Testis (tissue), 5 donors: ENCODE measurements at places on chromosomes 11 and 22.

GRCh38 chr11:126810776-126811175 is 189.8 kb downstream of the KIRREL3 start:
- no peak for DNase-seq

GRCh38 chr11:65310736-65311135 is 3.9 kb upstream of the CDC42EP2 start:
- no peak for DNase-seq

- no peak for DNase-seq
Measured at GRCh38 chr11:10973416-10973815, 115.6 kb upstream of the ZBED5 start.

DNA sequence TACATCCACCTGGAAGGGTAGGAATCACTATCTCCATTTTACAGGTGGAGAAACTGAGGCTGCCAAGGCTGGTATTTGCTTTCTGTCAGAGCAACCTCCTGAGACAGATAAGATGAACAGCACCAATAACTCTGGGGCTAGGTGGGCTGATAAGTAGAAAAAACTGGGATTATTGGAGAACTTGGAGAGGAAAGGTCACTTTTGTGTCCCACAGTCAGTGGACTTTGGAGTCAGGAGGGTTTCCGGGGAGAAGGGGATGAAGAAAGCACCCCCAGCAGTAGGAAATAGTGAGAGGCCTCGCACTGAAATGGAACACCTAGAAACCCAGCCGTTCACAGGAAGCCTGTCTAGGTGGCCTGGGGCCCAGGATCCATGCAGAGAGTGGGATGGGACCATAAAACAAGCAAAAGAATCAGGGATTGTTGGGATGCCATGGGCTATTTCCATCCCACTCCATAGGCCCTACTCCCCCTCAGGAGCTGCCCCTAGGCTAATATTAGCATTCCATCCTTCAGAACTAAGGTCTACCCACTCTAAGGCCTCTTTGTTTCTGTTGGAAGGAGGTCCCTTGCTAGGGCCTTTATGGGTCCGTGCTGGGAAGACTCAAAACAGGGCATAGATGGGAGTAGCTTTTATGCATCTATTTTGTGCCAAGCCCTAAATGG is 31.0 kb upstream of the FCHSD2 start:
- no peak for DNase-seq

DNA sequence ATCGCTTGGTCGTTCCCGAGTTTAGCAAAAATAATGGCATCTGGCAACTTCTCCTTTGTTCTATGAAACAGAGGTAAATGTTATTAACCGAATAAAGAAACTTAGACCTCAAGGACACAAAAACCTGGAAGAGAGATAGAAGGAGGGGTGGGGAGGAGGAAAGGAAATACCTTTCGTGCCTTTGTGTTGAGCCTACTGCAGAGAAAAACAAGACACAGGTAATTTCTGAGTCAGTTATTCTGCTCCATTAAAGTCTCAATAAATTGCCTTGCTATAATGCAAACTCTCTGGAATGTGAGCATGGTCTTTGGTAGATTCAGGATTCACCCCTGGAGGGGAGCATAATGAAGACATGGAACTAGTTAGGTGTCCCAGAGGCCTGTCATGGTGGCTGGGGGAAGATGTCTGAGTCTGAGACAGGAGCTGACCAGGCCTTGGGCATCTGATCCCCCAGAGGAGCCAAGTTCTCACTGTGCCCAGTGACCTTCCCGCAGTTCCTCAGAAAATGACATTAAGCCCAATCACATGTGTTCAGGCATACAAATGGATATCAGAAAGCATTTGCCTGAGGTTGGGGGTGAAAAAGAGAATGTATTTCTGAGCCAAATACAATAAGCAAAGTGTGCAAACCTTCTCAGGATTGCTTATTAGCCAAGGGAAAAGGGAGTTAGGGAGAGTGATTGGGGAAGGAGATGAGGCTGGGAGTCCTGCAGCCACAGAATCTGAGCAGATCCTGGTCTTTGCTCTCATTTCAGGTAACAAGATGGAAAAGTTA is 72.6 kb upstream of the CADM1 start:
- no peak for DNase-seq

- no peak for DNase-seq
Measured at GRCh38 chr11:86483940-86484794, 109.5 kb downstream of the CCDC81 start.

DNA sequence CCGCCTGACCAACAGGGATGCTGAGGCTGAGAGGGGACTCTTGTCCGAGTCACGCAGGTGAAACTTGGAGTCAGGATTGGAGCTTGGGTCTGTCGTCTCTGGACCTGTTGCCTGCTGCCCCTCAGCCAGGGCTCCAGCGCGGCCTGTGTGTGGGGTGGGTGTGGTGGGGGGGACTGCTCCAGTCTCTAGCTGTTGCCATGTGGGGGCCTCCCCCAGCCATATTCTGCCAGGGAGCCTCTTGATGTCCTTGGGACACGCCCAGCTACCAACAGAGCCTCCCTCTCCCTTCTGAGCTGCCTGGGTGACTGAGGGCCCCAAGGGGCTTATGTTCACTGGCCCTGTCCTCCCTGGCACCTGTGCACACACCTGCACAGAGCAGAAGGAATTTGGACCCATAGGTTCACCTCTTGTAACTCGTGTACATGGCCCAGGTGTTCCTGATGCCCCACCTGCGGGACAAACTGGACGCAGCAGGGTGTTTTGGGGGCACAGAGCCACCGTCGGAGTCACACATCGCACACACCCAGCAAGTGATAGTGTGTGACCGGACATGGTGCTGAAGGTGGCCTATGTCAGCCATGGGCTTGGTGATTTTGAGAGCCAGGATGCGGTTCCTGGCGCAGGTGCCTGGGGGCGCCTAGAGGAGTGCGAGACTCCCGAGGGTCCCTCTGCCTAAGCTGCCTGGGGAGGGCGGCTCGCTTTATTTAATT is 252.3 kb downstream of the TBC1D22A start:
- no peak for DNase-seq

- no peak for DNase-seq
Measured at GRCh38 chr11:36317992-36318391, 21.9 kb downstream of the PRR5L start.

- no peak for DNase-seq
Measured at GRCh38 chr22:24160546-24160945, 20.7 kb upstream of the SUSD2 start.

- DNase-seq, result peak; percentile 87
Measured at GRCh38 chr11:33257160-33257896, at the start of gene HIPK3. TSS of gene HIPK3 (plus strand) at chr11:33257381.

DNA sequence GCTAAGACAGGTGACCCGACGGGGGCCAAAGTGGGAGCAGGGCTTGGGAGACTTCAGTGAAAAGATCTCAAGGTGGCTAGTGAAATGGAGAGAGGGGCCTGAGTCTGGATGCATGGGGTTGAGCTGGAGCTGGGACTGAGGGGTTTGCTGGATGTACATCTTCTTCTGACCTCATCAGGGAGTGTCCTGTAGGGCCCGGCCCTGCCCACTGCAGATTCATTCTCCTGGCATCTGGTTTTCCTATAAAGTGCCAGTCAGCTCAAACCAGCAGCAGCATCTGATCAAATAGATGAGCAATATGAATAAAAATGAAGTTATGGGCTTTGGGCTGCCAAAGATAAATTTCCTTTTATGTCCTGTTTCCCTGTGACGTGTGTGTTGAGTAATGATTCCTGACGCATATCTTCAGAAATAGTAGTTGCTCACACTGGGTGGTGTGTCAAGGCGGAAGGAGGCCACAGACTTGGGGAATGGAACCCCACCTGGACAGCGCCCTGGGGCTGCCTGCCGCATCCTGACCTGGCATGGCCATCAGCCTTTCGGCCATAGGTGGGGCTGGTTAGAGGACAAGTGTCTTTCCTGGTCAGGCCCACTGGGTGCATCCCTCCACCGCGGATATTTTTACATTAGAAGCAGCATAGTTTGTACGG is 135.4 kb downstream of the OSBP2 start:
- no peak for DNase-seq

DNA sequence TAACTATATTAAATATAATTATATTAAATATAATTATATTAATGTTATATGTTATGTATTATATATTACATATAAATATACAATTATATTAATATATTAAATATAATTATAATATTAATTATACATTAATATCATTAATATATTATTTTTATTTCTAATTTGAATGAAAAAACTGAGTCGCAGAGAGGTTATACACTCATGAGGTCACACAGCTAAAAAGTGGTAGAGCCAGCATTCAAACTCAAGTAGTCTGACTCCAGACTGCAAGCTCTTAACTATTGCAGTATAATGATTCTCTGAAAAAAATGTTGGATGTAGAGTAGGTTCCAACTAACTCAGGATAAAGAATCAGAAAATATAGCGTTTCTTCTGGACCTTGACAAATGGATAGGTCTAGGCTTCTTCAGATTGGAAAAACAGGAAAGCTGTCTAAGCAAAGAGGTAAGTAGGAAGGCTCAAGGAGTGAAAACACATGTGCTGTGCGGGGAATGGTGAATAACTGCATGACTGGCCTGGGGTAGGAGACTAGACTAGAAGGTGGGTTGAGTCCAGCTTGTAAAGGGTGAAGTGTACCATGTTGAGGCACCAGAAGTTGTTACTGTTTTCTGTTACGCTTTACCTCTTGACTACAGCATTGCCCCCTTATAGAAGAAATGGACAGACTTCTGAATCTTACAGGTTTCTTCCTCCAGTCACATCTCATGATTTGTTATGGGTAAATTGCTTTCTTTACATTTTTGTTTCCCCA is 80.3 kb downstream of the TRIM44 start:
- DNase-seq, result no peak

GRCh38 chr22:29129808-29130140 is 56.9 kb downstream of the KREMEN1 start:
- DNase-seq, result no peak

- no peak for DNase-seq
Measured at GRCh38 chr11:120386774-120387371, 50.7 kb downstream of the ARHGEF12 start.

GRCh38 chr22:37354670-37355069 is 72.4 kb downstream of the CYTH4 start:
- no peak for DNase-seq

- DNase-seq, result no peak
Measured at GRCh38 chr11:10866893-10867331, 9.1 kb upstream of the ZBED5 start.

DNA sequence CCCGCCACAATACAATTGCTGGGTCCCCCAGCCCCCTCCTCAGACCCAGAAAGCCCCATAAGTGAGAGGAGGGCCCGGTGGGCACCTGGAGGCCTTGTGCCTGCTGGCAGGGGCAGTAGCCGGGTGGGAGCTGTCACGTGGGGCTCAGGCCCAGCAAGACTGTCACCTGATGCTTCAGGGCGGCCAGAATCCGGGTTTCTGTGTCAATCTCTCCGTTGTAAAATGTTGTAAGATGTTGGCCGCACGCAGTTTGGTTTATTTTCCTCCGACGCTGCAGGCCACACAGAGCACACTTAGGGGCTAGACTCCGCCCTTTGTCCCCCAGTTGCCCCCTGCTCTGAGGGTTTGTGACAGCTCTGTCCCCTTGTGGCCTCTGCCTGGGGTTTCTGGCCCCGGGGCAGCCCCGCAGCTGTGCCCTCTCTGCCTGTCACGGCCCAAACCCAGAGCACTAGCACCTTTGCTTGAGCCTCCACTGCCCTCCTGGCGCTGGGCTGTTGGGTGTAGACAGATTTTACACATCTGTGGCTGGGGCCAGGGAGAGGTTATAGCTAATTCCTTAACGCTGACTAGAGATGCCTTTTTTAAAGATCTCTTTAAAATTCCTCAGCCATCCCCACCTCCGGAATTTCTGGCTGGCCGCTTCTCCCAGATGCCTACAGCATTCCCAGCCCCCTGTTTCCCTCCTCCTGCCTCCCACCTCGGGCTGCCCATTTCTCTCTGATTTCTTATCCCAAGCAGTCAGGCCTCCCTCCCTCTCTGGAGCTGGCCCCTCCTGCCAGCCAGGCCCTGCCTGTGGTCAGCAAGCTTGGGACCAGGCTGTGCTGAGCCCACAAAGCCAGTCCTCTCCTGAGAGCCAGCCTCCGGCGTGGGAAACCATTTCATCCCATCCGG is 3.2 kb upstream of the PRR5 start:
- DNase-seq, result no peak

DNA sequence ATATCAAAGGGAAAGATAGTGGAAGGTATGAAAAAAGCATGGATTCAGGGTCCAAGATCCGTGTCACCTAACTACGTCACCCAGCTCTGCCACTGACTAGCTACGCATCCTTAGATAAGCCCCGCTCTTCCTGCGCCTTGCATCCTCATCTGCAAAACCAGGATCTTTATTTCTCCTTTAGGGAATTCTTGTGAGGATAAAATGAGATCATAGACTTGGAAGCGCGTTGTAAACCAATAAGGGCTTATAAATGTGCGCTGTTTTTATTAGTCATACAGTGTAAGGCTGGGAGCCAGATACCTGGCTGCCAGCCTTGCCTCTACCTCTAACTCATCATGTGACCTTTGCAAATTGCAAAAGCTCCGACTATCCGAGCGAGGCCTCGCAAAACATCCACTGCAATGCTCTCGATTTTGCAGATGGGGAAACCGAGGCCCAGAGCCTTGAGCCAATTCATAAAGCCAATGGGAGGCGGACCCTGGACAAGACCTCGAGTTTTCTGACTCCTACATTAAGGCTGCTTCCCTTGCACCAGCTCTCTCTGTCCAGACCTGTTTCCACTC is 753 bp downstream of the PRPF19 start:
- no peak for DNase-seq

DNA sequence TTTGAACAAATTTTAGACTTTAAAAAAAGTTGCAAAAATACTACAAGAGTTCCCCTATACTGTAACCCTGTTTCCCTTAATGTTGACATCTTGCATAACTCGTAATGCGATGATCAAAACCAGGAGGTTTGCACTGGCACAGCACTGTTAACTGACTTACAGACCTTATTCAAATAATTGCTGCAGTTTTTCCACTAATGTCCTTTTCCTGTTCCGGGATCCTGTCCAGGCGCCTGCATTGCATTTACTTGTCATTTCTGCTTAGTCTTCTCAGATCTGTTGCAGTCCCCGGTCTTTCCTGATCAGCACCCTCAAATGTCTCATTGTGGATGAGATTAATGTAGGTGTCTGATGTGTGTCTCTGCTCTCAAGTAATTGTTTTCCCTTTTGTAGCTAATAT is 32.0 kb downstream of the APLP2 start:
- no peak for DNase-seq

DNA sequence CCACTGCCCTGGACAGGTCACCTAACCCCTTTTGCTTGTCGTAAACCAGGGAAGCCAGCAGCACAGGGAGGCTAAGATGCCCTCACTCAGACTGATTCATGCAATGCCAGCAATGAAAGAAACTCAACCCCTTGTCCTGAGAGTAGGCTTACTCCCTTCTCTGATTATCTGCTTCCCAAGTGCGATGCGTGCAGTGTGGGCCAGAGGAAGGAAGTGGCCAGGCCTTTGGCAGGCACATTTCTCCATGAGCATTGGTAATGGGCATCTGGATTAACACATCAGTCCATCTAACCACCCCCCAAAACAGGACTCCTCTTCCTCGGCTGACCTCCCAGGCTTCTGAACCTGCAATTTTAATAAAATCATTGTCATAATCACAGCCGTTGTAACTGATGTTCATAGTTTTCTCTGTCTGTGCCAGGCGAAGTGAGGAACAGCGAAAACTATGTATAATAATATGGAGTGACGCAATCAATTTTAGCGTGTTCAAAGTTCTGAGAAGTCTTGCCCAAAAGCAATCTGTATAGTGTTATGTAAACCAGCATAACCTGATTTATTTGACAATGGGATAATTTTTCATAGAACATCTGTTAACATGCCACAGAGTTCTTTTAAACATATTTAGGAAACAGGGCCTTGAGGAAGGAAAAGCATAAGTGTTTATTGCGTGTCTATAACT is 33.9 kb downstream of the TST start:
- DNase-seq, result no peak

- no peak for DNase-seq
Measured at GRCh38 chr11:92929246-92929645, 40.2 kb upstream of the MTNR1B start.

GRCh38 chr11:126398721-126399120 is 43.2 kb downstream of the ST3GAL4 start:
- DNase-seq, result no peak
